ENCODE measurements at places on chromosomes 6 and 20.

DNA sequence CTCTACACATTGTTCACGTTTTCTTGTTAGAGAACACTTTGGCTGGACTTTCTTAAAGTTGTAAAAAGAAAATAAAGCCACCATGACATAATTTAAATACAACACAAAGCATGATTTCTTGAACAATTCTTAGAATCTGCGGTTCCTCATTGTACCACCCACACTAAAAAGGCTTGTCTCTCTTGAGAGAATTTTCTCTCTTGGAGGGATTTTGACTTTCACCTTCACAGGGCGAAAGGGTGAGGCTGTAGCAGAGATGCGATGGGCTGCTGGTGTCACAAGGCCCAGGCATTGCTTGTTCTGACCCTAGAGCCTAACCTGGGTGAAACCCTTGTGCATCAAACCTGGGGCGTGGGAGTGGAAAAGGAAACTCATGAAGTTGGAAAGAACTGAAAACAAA, 122.7 kb upstream of the RIPOR2 start:
- DNase-seq: no peak

- DNase-seq: no peak
Observed at GRCh38 chr6:142482974-142483373, 181.2 kb downstream of the ADGRG6 start.

GRCh38 chr6:1153696-1154245, 158.1 kb upstream of the FOXQ1 start:
- no peak for DNase-seq

DNA sequence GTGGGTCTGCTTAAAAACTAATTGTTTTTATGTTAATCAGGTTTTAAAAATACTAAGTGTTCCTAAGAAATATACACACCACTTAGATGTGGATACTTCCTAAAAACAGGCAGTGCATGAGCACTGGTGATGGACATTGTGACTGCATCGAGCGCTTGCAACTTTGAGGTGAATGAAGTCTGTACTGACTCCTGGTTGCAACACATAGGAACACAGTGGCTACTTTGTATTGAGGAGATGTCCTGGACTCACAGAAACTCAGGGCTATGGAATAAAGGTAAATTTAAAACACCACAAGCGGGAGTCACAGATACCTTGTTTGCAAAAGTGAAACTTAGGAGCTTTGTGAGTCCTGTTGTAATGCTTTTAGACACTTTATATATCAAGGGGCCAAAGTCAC, 55.6 kb upstream of the POLR1H start:
- no peak for DNase-seq

Data from hematopoietic multipotent progenitor cell treated with erythropoietin and hydrocortisone succinate and interleukin-3 and kit ligand, for 15 days (in vitro differentiated cells).